Cardiac atrium fibroblast (primary cell): ENCODE measurements at places on chromosomes 3 and 15. TPM values are rescaled to one million over a fixed set of nuclear protein-coding genes. Genes with fewer than 3 reads are reported as not detected.

THAP10 gene
- total RNA-seq, result 2.1 and 2.2 TPM in 2 replicates

USP50 gene
- total RNA-seq, result 1.6 TPM in 1 of 2 replicates, not detected in the other

RLBP1 gene
- total RNA-seq, result not detected in 2 replicates

DCP1A gene
- total RNA-seq, result 8.1 and 12.0 TPM in 2 replicates

GPR156 gene
- total RNA-seq, result 0.49 and 3.4 TPM in 2 replicates

SENP8 gene
- 1.5 and 3.8 TPM in 2 replicates for total RNA-seq

TMEM40 gene
- total RNA-seq, result not detected in 2 replicates

ARPP21 gene
- total RNA-seq, result not detected in 2 replicates

STRC gene
- total RNA-seq, result not detected in 2 replicates

ZNF660 gene
- 0.32 and 0.90 TPM in 2 replicates for total RNA-seq

SLC22A13 gene
- not detected in 2 replicates for total RNA-seq

CTXN2 gene
- not detected in 2 replicates for total RNA-seq

MORC1 gene
- total RNA-seq, result not detected in 2 replicates

AGBL1 gene
- not detected in 2 replicates for total RNA-seq
